PC-3 (cell line): ENCODE measurements at places on chromosomes 5 and 9. TPM values are rescaled to one million over a fixed set of nuclear protein-coding genes. Genes with fewer than 3 reads are reported as not detected.

- DNase-seq, result no peak
These were observed 50.5 kb downstream of the PDE4D start for GRCh38 chr5:59842999-59843398.

DNA sequence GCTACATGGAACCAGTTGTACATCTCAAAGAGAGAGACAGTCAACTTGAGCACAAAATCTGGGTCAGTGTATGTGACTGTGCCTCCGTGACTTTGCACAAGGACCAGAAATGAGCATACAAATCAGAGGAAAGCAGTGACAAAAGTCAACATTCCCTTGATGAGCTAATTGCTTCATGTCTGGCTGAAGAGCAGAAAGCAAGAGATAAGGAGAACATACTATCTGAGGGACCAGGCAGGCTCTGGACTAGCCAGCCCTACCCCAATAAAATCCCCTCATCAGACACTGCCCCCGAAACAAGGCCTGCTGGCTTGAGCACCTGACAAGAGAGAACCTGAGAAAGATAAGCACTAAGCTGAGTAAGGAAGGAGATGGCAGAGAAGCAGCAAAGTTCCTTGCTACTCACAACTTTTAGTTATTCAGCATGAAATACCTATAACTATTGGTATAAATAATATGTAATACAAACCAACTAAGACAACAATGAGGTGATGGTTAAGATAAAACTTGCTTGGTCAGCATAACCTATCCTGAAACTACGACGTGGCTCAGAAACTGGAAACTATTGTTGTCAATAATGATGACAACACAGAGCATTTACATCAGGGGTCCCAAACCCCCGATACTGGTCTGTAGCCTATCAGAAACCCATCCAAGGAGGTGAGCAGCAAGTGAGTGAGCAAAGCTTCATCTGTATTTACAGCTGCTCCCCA lies 9.5 kb downstream of the SIL1 start:
- no peak for DNase-seq

DNA sequence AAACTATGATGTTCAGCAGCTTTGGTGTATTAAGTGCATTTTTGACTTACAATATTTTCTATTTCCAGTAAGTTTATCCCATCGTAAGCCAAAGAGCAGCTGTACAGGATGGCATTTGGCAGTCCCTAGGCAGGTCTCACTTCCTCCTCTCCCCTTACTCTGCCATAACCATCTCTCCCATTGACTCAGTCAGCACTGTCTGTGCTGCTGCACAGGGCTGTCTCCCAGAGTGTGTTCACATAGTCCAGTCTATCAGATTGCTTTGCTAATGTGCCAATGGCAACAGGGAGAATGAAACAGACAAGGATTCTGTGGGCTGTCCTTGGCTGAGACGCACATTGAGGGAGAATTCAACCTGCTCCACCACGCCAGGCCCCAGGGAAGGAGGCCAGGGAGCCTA lies 47.0 kb upstream of the CAST start:
- DNase-seq, result no peak

DNA sequence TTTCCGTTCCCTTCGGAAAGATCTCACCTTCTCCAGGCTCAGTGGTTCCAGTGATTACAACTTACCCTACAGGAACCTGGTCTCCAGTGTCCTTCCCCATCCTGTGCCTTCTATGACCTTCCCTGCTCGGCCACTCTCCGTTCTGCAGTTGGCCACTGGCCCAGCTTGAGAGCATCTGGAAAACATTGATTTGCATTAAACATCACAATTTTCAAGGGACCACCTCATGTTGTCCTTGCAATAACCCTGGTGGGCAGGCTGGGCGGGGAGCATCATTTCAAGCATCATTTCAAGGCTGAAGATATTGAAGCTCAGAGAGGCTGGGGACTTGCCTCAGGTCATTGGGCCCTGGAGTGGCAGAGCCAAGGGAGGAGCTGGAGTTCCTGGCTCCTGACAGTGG lies 177.4 kb downstream of the SEC61B start:
- no peak for DNase-seq

DNA sequence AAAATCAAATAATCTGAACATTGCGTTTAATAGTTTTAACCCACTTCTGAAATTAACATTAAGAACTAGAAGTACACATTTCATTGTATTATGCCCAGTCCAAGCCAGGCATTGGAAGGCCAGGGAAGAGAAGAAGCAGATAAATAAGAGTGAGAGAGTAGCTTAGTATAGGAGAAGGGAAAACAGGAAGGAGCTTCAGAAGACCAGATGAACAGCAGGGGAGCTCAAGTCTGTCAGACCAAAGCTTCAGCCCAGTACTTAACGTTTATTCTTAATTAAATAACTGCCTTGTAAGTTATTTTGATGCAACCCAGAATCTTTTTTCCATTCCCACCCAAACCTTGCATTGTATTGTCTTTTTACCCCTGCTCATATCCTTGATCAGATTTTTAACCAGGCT lies 11.5 kb upstream of the FAM120AOS start:
- DNase-seq, result no peak

The ADGRD2 gene
- not detected in 2 replicates for total RNA-seq

GRCh38 chr9:35882263-35882848 lies 12.2 kb upstream of the OR13J1 start:
- peak; percentile 74 for DNase-seq

The FAM81B gene
- total RNA-seq, result not detected in 2 replicates

The ZNF462 gene
- 21.2 and 23.4 TPM in 2 replicates for total RNA-seq

DNA sequence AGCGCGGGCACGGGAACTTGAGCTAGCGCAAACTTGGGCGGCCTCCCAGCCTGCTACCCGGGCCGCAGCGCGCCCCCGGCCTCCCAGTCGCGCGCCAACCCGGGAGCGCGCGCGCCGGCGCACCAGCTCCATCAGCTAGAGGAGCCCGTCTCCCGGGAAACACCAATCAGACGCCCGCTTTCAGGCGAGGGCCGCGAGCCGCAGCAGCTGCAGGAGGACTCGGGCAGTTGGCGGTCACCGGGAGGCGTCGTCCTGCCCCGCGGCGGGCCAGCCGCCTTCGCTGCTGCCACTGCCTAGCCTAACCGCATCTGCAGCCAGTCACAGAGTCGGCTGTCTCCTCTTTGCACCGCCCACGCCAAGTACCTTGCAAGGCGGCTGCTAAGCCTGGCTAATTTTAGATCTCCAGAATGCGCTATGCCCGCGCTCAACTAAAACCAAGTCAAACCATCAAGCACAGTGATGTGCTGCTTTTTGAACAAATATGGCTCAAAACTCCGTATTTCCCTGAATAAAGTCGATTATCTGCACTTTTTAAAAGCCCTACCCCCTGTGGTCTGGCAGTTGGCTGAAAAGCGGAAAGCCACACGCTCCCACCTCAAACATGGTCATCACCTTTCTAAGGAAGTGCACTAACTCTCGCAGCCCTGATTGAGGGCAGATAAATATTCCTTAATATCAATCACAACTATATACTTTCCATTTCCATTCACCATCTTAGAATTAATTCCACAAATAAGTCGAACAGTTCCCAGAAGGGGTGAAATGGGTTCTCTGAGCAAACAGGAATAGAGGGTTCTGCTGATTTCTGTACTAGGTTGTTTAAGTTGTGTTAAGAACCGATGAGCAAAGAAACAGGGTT lies 221.8 kb downstream of the MEF2C start:
- DNase-seq, result peak; percentile 96

The SLC6A3 gene
- not detected in 2 replicates for total RNA-seq

- peak; percentile 46 for DNase-seq
These were observed 98.9 kb downstream of the ACTL7B start for GRCh38 chr9:108756746-108757490.

DNA sequence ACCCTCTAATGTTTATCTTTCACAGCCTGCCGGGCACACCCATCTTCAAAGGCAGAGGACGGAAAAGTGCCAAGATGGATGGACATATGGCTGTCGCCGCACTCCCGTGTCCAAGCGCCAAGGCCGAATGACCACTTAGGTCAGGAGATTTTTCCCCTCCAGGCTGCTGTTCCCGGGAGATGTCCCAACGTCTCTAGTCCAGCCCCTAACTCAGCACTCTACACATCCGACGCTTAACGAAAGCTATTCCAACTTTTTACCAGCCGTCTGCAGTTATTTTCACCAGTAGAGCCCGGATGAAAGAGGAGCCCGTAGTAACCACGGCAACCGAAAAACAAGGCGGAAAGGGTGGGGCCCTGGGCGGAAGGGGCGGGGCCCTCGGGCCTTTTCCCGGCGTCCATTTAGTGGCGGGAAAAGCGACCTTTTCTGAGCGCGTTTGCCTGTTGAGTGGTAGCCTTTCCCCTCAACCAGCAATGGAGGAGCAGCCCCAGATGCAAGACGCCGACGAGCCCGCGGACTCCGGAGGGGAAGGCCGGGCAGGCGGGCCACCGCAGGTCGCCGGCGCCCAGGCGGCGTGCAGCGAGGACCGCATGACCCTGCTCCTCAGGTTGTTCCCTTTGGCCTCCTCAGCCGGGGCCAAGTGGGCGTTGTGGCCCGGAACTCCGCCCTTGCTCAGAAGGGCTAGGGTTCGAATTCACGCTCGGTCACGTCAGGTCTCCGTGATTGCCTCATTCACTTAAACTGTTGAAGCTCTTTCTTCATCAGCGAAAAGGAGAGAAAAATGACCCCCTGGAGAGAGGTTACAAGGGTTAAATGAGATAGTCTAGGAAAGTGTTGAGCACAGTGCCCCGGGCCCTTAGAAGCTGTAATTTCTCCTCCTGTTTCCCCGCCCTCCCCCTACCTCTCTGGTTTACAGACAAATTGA lies at the start of gene CENPH:
TSS of gene CENPH (plus strand) at position 422 of the 925 bp plus-strand sequence. CDS start at position 474, 52 bp downstream.
- peak; percentile 91 for DNase-seq

The PCDHGA4 gene
- 0.04 TPM in 1 of 2 replicates, not detected in the other for total RNA-seq

DNA sequence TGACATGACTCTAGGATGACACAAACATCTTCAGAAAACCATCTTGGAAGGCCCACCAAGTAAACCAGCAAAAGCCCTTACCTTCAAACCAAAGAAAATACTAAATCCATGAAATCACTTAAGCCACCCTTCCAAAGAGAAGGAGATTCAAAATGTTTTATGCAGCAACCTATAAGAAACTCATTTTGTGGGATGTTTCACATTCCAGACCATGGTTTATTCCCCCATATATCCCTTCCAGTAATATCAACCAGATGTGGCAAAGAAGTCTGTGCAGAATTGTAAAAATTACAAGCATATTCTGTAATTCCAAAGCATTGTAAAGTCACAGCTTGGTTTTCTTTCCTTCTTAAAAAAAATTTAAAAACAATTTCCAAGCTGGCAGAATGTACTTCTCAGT lies 117.4 kb downstream of the SLIT3 start:
- no peak for DNase-seq

The N4BP3 gene
- total RNA-seq, result 0.36 and 0.86 TPM in 2 replicates

DNA sequence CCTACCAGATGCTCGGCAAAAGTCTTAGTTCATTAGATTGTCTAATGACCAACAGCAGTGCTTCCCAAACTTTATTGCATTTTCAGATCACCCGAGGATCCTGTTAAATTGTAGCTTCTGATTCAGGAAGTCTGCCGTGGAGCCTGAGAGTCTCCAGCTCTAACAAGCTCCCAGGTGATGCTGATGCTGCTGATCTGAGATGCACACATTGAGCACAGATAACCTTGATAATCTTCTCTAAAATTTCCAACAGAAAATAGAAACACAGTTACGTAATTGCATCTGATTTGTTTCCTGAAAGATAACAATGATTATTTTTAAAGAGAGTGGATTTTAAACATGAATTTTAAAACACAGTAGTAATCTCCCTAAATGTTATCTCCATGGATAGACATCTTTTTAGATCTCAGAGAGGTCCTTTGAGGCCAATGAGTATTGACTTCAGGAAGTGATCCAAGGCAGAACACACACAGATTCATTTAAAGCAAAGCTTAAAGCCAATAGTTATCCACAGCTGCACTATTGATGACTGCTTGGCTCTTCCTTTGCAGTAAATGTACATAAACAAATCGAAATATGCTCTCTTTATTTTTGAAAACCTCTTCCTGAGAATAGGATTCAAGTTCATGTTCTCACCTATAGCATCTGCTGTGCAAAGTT lies 122.8 kb upstream of the TNPO1 start:
- DNase-seq, result no peak

The INSL6 gene
- total RNA-seq, result not detected in 2 replicates

The PHF24 gene
- total RNA-seq, result not detected in 2 replicates

GRCh38 chr5:59460368-59461153 lies 433.0 kb downstream of the PDE4D start:
- DNase-seq, result no peak

- no peak for DNase-seq
These were observed 14.3 kb downstream of the WNK2 start for GRCh38 chr9:93198117-93198837.

The RNF180 gene
- total RNA-seq, result 5.1 and 5.4 TPM in 2 replicates

DNA sequence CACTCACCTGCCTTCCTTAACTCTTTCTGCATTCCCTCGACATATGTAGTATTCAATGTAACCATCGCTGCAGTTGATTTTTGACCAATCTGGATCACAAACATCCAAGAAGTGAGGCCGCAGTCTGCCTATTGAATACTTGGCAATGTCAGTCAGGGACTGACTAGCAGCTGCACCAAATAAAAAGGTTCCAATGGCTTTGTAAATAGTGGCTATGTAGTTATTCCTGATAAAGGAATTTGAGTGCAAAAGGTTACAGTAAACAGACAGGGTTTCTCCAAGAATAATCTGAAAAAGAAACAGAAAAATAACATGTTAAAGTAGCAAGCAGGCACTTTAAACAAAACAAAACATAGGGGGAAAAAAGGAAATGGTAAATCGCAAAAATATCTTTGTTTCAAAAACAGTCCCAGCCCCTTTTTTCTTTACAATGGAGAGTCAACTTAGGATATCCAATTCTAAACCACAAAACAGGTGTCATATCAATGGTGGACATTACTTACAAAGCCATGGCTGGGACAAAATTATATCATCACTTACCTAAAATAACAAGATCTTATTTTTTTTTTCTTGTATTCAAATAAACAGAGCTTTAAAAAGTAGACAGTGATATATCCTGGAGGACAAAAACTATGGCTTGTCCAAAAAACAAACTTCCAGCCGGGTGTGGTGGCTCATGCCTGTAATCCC lies 66.8 kb downstream of the PLPP1 start:
- DNase-seq, result no peak

GRCh38 chr5:123120197-123120596 lies 31.2 kb downstream of the PRDM6 start:
- DNase-seq, result no peak

DNA sequence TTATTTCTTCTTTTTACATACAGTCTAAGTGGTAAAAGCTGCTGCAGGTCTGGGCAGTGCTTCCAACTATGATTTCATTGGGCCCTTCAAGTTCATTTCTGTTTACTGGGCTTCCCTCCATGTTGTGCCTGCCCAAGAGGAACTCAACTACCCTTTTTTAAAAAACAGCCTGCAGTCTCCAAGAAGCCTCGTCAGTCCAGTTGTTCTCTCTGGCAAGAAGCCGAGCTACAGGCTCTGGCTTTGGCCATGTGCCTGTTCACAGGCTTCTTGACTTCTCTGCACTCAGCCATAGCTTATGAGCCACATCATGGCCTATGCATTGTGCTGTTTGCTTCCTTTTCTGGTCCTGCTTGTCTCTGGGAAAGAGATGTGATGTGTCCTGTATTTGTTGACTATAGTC lies 119.7 kb upstream of the PJA2 start:
- peak; percentile 26 for DNase-seq

DNA sequence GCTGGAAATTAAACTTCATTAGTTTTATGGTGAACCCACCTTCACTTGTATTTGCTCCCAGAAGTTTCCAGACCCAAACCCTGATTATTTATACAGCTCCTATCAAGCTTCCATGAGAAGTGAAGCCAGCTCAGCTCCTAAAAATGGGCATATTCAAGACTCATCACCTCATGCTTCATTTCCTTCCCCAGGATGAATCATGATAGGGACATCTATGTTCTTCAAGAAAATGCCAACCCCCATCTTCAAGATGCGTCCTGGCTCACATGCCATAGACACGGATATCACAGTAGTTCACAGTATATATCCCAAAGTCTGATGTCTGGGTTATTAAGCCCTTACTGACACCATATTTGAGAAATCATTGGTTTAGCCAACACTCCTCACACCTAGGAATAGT lies 217.6 kb downstream of the NPR3 start:
- DNase-seq, result no peak

GRCh38 chr9:129491487-129491855 lies 129.4 kb downstream of the C9orf50 start:
- DNase-seq, result no peak
